Adrenal gland (tissue), 19 donors: ENCODE measurements at places on chromosomes 6 and 20.

DNA sequence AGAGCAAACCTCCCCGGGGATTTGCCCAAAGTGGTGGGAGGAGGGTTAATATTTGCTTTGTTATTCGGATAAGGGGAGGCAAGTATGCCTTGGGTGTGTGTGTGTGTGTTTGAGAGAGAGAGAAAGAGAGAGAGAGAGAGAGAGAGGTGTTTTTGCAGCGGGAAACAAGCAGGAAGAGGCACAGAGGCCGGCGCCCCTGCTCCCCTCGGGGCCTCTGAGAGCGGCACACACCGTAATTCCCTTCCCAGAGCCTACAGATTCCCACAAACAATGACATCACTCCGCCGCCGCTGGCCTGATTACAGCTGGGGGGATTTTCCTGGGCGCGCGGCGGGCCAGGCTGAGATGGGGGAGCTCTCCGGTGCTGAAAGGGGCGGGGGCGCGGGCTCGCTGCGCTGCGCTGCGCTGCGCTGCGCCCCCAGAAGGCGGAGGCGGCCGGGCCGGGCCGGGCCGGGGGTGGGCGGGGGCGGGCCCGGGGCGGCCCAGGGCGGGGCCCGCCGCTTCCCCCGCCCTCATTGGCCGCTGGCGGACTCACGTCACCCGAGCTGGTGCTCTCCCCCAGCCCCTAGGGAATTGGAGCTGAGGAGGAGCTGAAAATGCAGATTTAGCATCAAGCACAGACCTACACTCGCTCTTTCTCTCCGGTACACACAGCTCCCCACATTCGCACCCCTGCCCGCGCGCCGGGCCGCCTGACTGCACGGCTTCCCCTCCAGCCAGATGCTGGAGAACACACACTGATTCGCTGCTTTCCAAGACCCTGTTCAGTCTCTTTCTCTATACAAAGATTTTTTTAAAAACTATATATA lies at the start of gene PCSK2:
Gene PCSK2 (plus strand): TSS at position 631 of the 809 bp plus-strand sequence. CDS start 266 bp downstream, outside the sequence.
- no peaks in the 10 kb centered on the region for H3K36me3 ChIP-seq
- peaks cover 33% of the 10 kb centered on the region for H3K27me3 ChIP-seq
- H3K27ac ChIP-seq, result no peak within 1 kb of the TSS
- no peaks in the 10 kb centered on the region for H3K4me1 ChIP-seq

- H3K36me3 ChIP-seq, result no peaks in the 10 kb centered on the region
- H3K27me3 ChIP-seq, result no peaks in the 10 kb centered on the region
- peak; percentile 34 for DNase-seq
- peaks cover 20% of the 10 kb centered on the region for H3K4me1 ChIP-seq
- H3K27ac ChIP-seq, result no peak overlapping the region
Measured at GRCh38 chr6:158374020-158374419, 61.8 kb downstream of the TULP4 start.

GRCh38 chr6:2103765-2104523 lies 141.5 kb downstream of the GMDS start:
- H3K27me3 ChIP-seq, result no peaks in the 10 kb centered on the region
- H3K36me3 ChIP-seq, result no peaks in the 10 kb centered on the region
- no peak overlapping the region for H3K27ac ChIP-seq
- H3K4me1 ChIP-seq, result no peaks in the 10 kb centered on the region

DNA sequence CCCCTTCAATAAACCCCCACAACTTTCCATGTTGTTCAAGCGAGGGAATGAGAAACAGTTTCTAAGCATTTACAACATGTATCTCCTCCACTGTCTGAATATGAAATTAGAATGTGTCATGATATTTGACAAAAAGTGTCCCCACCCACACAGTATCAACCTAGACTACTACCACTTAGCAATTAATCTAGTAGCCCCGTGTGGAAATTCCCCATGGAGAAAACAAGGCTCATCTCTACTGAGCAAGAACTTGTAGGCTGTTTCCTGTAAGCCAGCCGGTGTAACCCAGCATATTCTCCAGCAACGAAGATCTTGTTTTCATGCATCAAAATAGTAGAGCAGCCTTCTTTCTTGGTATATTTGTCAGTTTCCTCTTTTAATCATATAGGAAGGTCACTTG lies 115.0 kb downstream of the IRF4 start:
- DNase-seq, result no peak
- H3K36me3 ChIP-seq, result no peaks in the 10 kb centered on the region
- no peak overlapping the region for H3K27ac ChIP-seq
- H3K4me3 ChIP-seq, result no peak overlapping the region
- no peaks in the 10 kb centered on the region for H3K27me3 ChIP-seq
- no peaks in the 10 kb centered on the region for H3K4me1 ChIP-seq

GRCh38 chr6:25388776-25389175 lies 109.6 kb downstream of the CARMIL1 start:
- no peaks in the 10 kb centered on the region for H3K4me1 ChIP-seq
- no peaks in the 10 kb centered on the region for H3K27me3 ChIP-seq
- H3K4me3 ChIP-seq, result no peak overlapping the region
- H3K27ac ChIP-seq, result no peak overlapping the region

- no peaks in the 10 kb centered on the region for H3K27me3 ChIP-seq
- H3K36me3 ChIP-seq, result no peaks in the 10 kb centered on the region
- DNase-seq, result peak; percentile 8
- H3K4me3 ChIP-seq, result no peak overlapping the region
Measured at GRCh38 chr20:40442181-40442963, 246.7 kb downstream of the MAFB start.

DNA sequence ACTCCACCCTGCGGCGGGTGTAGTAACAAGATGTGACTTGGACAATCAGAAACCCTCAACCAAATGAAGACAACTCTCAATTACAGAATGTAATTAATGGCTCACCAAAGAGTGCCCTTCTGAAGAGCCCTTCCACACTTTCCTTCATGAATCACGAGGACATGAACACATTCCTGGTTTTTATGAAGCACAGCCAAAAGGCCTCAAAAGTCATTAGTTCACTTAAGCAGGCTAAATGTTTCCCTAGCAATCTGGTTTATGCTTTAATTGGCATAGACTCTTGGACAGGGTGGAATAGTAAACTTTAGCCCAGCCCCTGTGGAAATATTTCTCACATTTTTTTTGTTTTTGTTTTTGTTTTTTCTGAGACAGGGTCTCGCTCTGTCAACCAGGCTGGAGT lies 20.5 kb downstream of the CPNE5 start:
- H3K27ac ChIP-seq, result no peak overlapping the region
- no peaks in the 10 kb centered on the region for H3K27me3 ChIP-seq
- DNase-seq, result no peak
- H3K4me3 ChIP-seq, result no peak overlapping the region
- H3K4me1 ChIP-seq, result no peaks in the 10 kb centered on the region
- no peaks in the 10 kb centered on the region for H3K36me3 ChIP-seq

- no peak for DNase-seq
- no peaks in the 10 kb centered on the region for H3K36me3 ChIP-seq
- H3K27ac ChIP-seq, result no peak overlapping the region
Measured at GRCh38 chr6:118881440-118882313, 12.3 kb upstream of the ASF1A start.

GRCh38 chr6:14074476-14075094 lies 43.0 kb upstream of the CD83 start:
- H3K27ac ChIP-seq, result peak overlapping the region; percentile 54
- H3K4me1 ChIP-seq, result peaks cover 6% of the 10 kb centered on the region
- H3K36me3 ChIP-seq, result no peaks in the 10 kb centered on the region
- H3K4me3 ChIP-seq, result no peak overlapping the region
- DNase-seq, result no peak

DNA sequence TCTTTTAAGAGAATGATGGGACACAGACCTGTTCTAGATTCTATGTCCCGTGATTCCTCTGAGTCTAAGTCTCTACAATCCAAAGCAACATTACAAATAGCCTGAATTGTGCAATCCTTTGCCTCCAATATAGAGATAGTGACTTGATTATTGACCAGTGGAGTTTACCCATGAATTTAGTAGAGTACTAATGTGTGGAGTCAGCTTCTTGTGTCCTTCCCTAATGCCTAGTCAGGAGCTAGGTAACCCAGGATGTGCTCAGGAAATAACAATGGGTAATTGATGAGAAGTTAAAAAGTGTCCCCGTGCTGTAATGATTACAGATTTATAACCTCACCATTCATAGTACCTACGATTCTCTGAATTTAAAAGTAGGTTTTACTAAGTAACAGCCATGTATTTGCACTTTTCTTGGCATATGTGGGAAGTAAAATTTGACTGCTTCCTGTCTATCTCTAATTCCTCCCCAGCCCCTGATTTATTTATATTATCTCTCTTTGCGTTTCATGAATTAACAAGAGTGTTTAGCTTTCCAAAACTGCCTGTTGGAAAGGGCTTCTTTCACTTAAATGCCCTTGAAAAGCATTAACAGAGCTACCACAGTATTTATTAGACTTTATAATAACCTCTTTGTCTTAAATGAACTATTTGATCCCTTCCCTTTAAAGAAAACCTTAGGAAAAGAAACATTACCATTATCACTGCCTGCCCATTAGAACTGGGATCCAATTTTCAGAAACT lies 30.5 kb downstream of the NEDD9 start:
- H3K4me3 ChIP-seq, result no peak overlapping the region
- no peak for DNase-seq
- H3K27ac ChIP-seq, result no peak overlapping the region
- no peaks in the 10 kb centered on the region for H3K36me3 ChIP-seq

DNA sequence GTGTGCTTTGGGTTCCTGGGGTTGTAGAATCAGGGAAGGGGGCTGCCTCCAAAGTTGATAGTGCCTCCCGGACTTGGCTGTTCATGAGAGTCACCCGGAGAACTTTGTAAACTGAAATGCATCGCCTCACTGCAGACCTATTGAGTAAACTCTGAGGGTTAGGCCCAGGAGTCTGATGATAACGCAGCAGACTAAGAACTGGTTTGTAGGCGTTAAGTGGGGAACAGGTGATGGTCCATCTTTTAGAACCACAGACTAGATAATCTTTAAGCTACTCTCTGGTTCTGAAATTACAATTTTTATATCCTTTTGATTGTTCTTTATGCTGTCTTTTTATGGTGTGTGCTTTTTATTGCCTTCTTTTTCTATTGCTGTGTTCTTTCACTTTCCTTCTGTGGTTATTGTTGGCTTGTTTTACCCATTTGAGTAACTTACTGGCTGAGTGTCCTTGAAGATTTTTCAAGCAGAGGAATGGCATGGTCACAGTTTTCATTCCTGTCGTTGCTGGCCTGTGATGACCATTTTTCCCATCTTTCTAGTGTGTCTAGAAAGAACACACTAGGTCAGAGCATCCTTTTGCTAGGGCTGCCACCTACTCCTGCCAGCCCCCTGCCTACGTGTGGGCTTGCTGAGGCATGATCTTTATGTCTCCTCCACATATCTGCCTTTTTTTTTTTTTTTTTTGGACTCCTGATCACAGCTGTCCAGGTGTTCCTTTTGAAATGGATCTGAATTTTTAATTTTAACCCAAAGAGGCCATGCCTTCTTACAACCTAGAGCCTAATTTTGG lies 30.9 kb downstream of the LRRC1 start:
- H3K27ac ChIP-seq, result no peak overlapping the region
- no peak overlapping the region for H3K4me3 ChIP-seq
- no peaks in the 10 kb centered on the region for H3K27me3 ChIP-seq
- H3K36me3 ChIP-seq, result no peaks in the 10 kb centered on the region
- no peak for DNase-seq

DNA sequence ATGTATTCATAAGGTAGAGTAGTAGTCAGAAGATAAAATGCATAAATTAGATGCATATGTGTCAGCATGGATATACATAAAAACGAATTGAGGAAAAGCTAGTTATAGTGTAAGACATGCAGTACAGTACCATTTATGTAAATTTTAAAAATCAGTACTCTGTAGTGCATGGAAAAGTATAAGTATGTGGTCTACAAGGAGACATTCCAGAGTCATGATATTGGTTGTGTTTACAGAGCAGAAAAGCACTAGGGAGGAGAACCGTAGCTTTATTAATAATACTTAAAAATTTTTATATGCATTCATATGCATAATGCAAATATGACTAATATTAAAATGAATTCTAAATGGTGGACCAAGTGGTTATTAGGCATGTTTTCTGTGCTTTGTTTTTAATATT lies 220.0 kb downstream of the ZFAND3 start:
- DNase-seq, result no peak
- no peak overlapping the region for H3K4me3 ChIP-seq
- peaks cover 18% of the 10 kb centered on the region for H3K4me1 ChIP-seq
- H3K27ac ChIP-seq, result no peak overlapping the region
- H3K27me3 ChIP-seq, result no peaks in the 10 kb centered on the region
- no peaks in the 10 kb centered on the region for H3K36me3 ChIP-seq

- H3K27me3 ChIP-seq, result no peaks in the 10 kb centered on the region
- no peaks in the 10 kb centered on the region for H3K36me3 ChIP-seq
- H3K4me3 ChIP-seq, result no peak overlapping the region
- no peak for DNase-seq
- H3K4me1 ChIP-seq, result no peaks in the 10 kb centered on the region
Measured at GRCh38 chr6:2524090-2524489, 226.6 kb downstream of the MYLK4 start.

- H3K36me3 ChIP-seq, result no peaks in the 10 kb centered on the region
- H3K27me3 ChIP-seq, result no peaks in the 10 kb centered on the region
- no peak overlapping the region for H3K4me3 ChIP-seq
- no peaks in the 10 kb centered on the region for H3K4me1 ChIP-seq
- no peak for DNase-seq
- H3K27ac ChIP-seq, result no peak overlapping the region
Measured at GRCh38 chr6:75986935-75987334, 85.5 kb downstream of the IMPG1 start.

DNA sequence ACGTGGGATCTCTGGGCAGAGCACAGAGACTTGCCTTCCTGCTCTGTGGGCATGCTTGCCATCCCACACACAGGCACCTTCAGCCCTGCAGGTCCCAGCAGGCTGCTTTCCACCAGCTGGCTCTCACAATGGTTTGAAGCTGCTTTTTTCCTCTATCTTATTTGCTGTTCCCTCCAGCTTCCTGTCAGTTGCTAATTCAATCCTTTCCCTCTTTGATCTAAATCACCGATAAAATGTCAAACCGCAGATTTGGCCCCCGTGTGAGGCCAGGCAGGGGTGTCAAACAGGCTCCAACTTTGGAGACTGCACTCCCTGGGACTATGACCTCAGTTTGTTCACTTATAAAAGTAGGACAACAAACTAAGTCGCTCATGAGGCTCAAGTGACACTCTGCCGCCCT lies 40.6 kb upstream of the PCMTD2 start:
- H3K4me3 ChIP-seq, result no peak overlapping the region
- no peaks in the 10 kb centered on the region for H3K27me3 ChIP-seq
- peaks cover 69% of the 10 kb centered on the region for H3K4me1 ChIP-seq
- no peaks in the 10 kb centered on the region for H3K36me3 ChIP-seq
- H3K27ac ChIP-seq, result no peak overlapping the region
- no peak for DNase-seq

DNA sequence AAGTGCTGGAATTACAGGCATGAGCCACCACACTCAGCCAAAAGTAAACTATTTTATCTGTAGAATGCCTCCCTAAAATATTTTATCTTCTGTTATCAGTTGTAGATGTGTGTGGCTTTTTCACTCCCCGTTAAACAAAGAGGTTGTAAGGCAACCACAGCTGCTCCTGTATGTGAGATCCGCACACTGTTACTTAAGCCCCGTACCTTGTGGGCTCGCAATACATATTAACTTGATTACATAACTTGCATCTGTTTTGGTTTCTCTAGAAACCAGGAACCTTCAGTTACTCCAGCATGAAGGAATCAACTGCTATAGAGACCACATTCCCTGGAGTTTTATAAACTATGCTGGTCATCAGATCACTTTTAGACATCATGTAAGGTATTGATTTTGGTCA lies 420.1 kb upstream of the SLC35B3 start:
- H3K27me3 ChIP-seq, result no peaks in the 10 kb centered on the region
- H3K4me1 ChIP-seq, result peaks cover 7% of the 10 kb centered on the region
